A549 treated with Hydrocortisone at 1 μM for 4 hours (cell line): ENCODE measurements at places on chromosomes 16 and 17. TPM values are rescaled to one million over a fixed set of nuclear protein-coding genes. Genes with fewer than 3 reads are reported as not detected.

The FBXW10 gene
- total RNA-seq = 0.92 to 1.3 TPM (median 1.3 TPM) in 5 replicates

The KRT32 gene
- total RNA-seq = 0.05 to 0.07 TPM (median 0.06 TPM) in 3 of 5 replicates, not detected in the others

The FBXW10B gene
- total RNA-seq = 1.9 to 3.2 TPM (median 2.7 TPM) in 5 replicates

The DOC2B gene
- 1.8 to 2.2 TPM (median 2.1 TPM) in 5 replicates for total RNA-seq

The PRR35 gene
- 0.14 to 0.22 TPM (median 0.16 TPM) in 5 replicates for total RNA-seq

The KRT26 gene
- not detected in 5 replicates for total RNA-seq

The TERB1 gene
- 0.06 TPM in 1 of 5 replicates, not detected in the others for total RNA-seq

The ALOX15 gene
- 0.08 to 0.28 TPM (median 0.18 TPM) in 5 replicates for total RNA-seq

The TOP2A gene
- total RNA-seq = 183 to 274 TPM (median 213 TPM) in 5 replicates

The MILR1 gene
- 0.97 to 1.7 TPM (median 1.5 TPM) in 5 replicates for total RNA-seq

The TBC1D3K gene
- not detected in 5 replicates for total RNA-seq

The SLC9A5 gene
- total RNA-seq = 1.2 to 1.9 TPM (median 1.5 TPM) in 5 replicates

The LLGL2 gene
- total RNA-seq = 20.2 to 35.0 TPM (median 30.2 TPM) in 5 replicates

The TRIM72 gene
- 0.01 to 0.10 TPM (median 0.05 TPM) in 5 replicates for total RNA-seq

The CDRT4 gene
- total RNA-seq = 0.51 to 1.7 TPM (median 1.2 TPM) in 4 of 5 replicates, not detected in the other

The IKZF3 gene
- total RNA-seq = not detected in 5 replicates

The ODAD4 gene
- 1.1 to 1.7 TPM (median 1.6 TPM) in 5 replicates for total RNA-seq

The HEATR9 gene
- total RNA-seq = not detected in 5 replicates

The RGS11 gene
- total RNA-seq = 3.5 to 5.0 TPM (median 4.4 TPM) in 5 replicates

The HOXB5 gene
- total RNA-seq = 1.5 to 2.3 TPM (median 1.9 TPM) in 5 replicates

The NPTX1 gene
- total RNA-seq = 111 to 210 TPM (median 172 TPM) in 5 replicates

The PIK3R5 gene
- 0.06 to 0.09 TPM in 2 of 5 replicates, not detected in the others for total RNA-seq

The CAPNS2 gene
- not detected in 5 replicates for total RNA-seq

The KIFC3 gene
- total RNA-seq = 115 to 142 TPM (median 135 TPM) in 5 replicates

The KPNB1 gene
- 291 to 430 TPM (median 315 TPM) in 5 replicates for total RNA-seq

The TEKT1 gene
- 0.03 to 0.27 TPM (median 0.16 TPM) in 5 replicates for total RNA-seq

The ACSM2B gene
- total RNA-seq = not detected in 5 replicates

The NLRC3 gene
- 0.01 to 0.03 TPM in 2 of 5 replicates, not detected in the others for total RNA-seq

The RHBDF2 gene
- total RNA-seq = 56.4 to 64.3 TPM (median 60.7 TPM) in 5 replicates

The ELP5 gene
- total RNA-seq = 125 to 155 TPM (median 140 TPM) in 5 replicates

The EFNB3 gene
- 1.1 to 1.4 TPM (median 1.3 TPM) in 5 replicates for total RNA-seq

The TNFRSF17 gene
- not detected in 5 replicates for total RNA-seq

The SMCR8 gene
- 14.8 to 19.7 TPM (median 15.4 TPM) in 5 replicates for total RNA-seq

The EXOC3L1 gene
- 0.06 to 0.25 TPM (median 0.17 TPM) in 5 replicates for total RNA-seq

The CBX4 gene
- 30.6 to 37.4 TPM (median 35.0 TPM) in 5 replicates for total RNA-seq

The DNAJA2 gene
- total RNA-seq = 67.1 to 81.3 TPM (median 72.1 TPM) in 5 replicates

The NOS2 gene
- total RNA-seq = 0.14 to 0.24 TPM (median 0.18 TPM) in 5 replicates

The SOX9 gene
- 7.3 to 10.5 TPM (median 9.5 TPM) in 5 replicates for total RNA-seq

The MSLN gene
- 2.5 to 4.0 TPM (median 3.1 TPM) in 5 replicates for total RNA-seq

The ABCC12 gene
- 0.02 to 0.12 TPM (median 0.05 TPM) in 5 replicates for total RNA-seq

The HS3ST4 gene
- total RNA-seq = not detected in 5 replicates

The GLTPD2 gene
- 0.10 TPM in 1 of 5 replicates, not detected in the others for total RNA-seq

The SLC13A2 gene
- total RNA-seq = 0.08 to 0.18 TPM (median 0.12 TPM) in 5 replicates

The GJD3 gene
- 0.80 to 1.4 TPM (median 0.96 TPM) in 5 replicates for total RNA-seq

The FOXF1 gene
- 0.03 TPM in 2 of 5 replicates, not detected in the others for total RNA-seq

The TBC1D3B gene
- total RNA-seq = 2.1 to 3.6 TPM (median 2.5 TPM) in 5 replicates

The KRTAP1-5 gene
- not detected in 5 replicates for total RNA-seq

The KRT12 gene
- total RNA-seq = not detected in 5 replicates

The CMTM2 gene
- not detected in 5 replicates for total RNA-seq

The KRTAP2-3 gene
- total RNA-seq = 0.20 to 0.22 TPM in 2 of 5 replicates, not detected in the others

The SCNN1B gene
- 0.40 to 0.69 TPM (median 0.65 TPM) in 5 replicates for total RNA-seq

The PAGR1 gene
- 38.6 to 43.2 TPM (median 40.7 TPM) in 5 replicates for total RNA-seq

The OTOA gene
- 0.05 to 0.16 TPM (median 0.09 TPM) in 5 replicates for total RNA-seq

The XAF1 gene
- not detected in 5 replicates for total RNA-seq

The SDK2 gene
- total RNA-seq = 1.1 to 1.8 TPM (median 1.6 TPM) in 5 replicates

The CDIP1 gene
- 12.7 to 14.8 TPM (median 14.1 TPM) in 5 replicates for total RNA-seq
